ENCODE measurements at places on chromosomes 4 and X.

DNA sequence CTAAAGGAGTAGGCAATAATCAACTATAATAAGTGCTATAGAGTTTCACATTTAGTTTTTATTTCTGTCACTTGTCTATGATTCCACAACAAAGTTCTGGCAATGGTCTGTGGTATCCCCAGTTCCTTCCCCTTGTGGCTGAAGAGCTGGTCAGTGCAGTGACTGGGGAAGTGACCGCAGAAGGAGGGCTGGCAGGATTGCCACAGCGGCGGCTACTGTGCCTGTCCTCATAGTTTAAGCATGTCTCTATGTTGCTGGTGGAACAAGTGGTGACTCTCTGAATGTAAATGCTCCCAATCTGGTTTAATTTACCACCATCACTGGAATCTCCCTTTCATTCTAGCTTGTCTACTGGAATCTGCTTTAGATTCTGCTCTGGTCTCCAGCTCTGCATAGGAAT lies 170.6 kb upstream of the GK2 start:
- DNase-seq = no peak

GRCh38 chr4:55002431-55002830 lies 123.0 kb downstream of the KDR start:
- no peak for DNase-seq

DNA sequence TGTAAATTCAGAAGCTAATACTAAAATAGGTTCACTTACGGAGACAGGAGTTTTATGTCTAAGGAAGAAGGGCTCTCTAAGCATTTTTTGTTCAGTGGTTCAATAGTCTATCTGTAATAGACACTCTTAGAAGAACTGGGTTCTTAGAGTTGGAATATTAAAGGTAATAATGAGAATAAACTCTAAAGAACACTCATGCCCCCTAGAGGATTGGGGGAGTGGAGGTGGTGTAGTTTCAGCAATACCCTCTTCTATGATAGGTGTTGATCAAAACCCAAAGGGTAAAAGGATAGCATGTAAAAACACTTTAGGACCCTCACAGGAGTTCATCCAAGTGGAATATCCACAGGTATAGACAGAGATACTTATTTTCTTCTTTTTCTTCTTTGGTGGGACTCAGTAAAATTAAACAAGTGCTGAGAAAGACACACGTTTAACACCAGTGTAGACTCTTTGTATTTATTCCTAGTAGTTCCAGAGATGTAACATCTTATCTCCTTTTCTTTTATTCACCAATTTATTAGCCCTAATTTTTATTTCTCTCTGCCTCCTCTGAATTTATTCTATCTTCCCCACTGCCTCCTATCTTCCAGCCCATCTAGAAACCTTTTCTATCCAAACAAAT lies 25.7 kb upstream of the MND1 start:
- DNase-seq = peak; percentile 1

GRCh38 chr4:145909281-145909715 lies 29.3 kb downstream of the ZNF827 start:
- no peak for DNase-seq

DNA sequence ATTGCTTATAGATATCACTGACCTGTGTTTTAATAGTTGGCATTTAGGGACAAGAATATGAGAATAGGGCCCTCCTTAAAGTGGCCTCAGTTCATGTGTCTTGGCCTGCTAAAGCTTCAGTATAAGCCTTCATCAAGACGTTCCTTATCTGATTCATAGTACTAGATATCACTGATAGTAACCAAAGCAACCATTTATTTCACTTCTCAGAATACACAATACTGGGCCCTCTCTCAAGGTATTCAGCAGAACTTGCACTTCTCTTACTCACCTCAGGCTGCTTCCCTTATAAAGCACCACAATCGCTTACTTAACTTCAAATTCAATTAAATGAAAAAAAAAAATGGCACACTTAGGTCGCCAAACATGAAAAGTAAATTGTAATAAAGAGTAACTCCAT lies 259.4 kb upstream of the PCDH7 start:
- DNase-seq = no peak

Data from SW 1271 (cell line).